ENCODE measurements at places on chromosomes 6 and 20.

GRCh38 chr6:53986165-53986720 is 125.0 kb upstream of the MLIP start:
- DNase-seq, result peak; percentile 74

DNA sequence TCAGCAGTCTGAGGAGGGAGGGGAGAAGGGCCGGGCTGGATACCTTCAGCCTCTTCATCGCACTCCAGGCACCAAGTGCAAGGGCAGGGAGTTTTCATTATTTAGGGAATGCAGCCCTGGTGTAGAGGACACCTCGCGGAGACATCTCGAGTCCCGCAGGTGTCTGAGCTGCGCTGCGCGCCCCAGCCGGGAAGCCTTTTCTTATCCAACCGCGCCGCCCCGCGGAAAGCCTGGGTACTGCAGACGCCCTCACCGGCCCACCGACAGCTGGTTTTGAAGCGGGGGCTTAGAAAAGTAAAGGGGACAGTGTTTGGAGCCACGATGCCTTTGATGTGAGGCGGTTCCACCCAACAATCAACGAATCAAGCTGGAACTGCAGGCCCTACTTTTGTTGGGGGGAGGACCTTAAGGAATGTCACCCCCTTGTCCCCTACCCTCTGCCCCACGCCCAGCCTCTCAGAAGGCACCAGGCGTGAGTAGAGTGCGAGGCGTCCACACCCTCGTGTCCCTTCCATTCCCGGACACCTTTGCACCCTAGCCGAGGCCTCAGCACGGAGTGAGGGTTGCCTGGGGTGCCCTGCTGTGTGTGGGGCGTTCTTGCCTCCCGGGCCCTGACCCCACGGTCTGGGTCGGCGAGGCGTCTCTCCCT is 8.6 kb downstream of the NKX2-2 start:
- DNase-seq, result peak; percentile 49

DNA sequence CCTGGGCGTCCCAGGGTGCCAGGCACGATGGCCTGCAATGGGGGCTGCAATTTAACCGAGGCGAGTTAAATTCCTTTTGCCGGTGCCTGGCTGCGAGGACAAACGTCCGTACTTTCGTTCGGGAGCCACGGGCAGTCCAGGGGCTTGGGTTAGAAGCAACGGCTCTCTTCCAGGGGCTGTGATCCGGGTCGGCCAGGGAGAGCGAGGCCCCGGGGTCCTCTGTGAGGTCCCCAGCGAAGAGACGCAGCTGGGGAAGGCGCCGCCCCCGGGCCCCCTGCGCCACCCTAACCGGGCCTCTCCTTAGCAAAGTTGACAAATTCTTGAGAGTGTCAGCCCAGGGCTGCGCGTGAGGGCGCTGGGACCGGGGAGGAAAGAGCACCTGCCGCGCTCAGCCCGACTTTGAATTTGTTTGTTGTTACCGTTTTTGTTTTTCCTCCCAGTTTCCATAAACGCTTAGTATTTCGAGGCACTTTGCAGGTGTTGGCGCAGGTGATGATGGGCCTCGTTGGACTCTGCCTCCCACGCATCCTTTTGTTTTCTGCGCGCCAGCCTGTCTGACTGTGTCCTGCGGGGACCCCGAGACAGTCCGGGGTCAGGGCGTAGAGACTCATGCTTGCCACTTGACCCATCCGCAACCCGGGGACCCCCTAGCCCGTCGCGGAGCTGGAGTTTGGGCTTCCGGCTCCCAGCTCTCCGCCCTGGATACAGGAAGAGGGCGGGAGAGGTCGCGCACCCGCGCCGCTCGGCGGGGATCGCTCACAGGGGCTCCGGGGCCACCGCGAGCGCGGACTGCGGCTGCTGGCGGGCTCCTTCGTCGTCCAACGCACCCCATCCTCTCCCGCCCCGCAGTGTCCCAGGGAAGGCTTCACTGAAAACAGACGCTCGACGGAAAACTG is 5.8 kb downstream of the OLIG3 start:
- DNase-seq, result no peak

DNA sequence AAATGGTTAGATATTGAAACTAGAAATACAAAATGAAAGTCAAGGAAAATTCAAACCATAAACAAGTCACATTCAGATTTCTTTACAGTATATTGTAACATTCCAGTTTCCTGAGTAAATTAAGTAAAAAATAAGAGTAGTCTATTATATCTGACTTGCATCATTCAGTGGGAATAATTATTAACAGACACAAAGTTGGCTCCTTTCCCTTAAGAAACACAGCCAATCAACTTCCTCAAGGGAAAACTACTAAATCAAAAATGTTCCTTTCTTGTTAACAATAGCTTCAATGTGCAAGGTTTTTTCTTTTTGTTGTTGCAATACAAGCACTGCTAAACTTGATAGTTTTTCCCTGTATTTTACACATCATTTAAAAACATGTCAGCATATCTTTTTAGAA is 33.2 kb downstream of the DNAAF9 start:
- no peak for DNase-seq

- peak; percentile 92 for DNase-seq
These were observed 27.5 kb upstream of the AGPAT4 start for GRCh38 chr6:161301338-161301737.

DNA sequence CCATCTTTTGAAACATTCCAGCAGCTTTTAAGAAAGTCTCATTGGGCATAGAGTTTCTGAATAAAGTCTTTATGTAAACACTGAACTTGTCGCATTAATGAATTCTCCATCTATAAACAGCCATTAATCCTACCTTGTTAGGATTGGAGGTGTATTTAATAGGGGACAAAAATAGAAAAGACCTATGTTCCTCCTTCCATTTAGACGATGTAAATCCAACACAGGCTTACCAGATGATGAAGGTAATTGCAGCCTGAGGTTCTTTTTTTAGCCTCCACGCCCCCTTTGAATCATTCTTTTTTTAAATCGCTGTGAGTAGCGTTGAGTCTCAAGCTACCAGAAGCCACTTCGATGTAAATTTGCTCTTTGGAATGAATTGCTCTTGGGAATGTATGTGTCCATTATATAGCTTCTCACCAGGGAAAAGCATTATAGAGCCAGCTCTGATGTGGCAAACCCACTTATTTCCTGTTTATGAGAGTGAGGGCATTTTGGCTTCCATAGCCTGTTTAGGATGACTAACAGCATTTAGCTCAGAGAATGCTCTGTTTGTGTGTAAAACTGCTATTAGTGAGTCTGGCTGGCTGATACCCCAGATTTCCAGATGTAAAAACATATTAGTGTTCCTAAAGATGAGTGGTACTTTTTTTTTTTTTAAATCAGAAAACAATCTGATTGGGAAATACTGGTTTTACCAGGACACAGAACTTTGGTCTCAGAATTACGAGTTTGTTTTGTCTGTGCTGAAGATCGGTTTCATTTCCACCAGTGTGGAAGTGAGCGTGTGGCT is 74.9 kb upstream of the CLDN20 start:
- DNase-seq, result peak; percentile 90

DNA sequence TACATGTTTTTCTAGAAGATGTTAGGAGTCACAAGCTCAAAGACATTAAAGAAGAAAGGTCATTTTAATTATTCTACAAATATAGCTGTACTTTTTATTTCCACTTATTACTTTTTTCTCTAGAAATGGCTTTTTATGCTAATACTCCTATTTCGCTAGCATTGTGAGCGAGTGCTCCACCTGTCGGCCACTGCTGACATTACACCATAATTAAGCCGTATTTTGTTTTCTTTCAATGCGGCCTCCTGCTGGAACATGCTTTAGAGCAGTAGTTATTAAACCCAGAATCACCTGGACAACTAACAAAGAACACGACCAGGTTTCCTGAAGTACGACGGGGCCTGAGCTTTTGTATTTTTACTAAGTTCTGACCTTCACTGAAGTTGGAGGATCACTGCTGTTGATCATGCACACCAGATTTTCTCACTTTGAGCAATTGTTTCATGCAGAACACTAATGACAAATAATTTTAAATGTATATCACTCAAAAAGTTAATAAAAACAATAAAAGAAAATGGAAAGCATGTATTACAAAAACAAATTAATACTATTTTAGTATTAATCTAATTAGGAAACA is 74.1 kb upstream of the PAK5 start:
- peak; percentile 56 for DNase-seq

GRCh38 chr6:24943774-24944173 is 8.0 kb upstream of the RIPOR2 start:
- no peak for DNase-seq

DNA sequence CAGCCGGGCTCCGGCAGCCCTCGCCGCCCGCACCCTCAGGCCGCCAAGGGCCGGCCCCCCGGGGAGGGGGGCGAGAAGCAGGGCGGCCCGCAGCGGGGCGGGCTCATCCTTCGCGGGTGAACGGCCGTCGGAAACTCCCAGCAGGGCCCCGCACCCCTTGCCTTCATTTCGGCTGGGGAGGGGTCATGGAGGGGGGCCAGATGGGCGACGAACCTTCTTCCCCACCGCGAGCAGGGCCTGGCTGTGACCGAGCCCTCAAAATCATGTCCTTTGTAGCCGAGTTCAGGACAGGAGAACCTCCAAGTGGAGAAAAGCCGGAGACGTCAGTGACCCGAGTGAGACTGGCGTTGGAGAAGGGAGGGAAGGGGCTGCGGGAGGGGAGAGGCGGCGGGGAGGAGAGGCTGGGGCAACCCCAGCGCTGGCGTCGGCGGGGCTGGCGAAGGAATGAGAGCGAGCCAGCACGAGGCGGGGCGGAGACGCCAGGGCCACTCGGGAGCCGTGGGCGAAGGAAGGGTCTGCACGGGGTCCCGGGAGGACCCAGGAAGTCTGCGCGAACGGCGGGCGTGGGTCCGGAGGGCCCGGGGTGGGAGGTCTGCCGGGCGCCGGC is 571 bp upstream of the FOXC1 start:
- no peak for DNase-seq

- DNase-seq, result no peak
These were observed 5.3 kb upstream of the LINC00237 start for GRCh38 chr20:21111416-21111815.

GRCh38 chr6:107709341-107709740 is 114.8 kb downstream of the SCML4 start:
- no peak for DNase-seq

DNA sequence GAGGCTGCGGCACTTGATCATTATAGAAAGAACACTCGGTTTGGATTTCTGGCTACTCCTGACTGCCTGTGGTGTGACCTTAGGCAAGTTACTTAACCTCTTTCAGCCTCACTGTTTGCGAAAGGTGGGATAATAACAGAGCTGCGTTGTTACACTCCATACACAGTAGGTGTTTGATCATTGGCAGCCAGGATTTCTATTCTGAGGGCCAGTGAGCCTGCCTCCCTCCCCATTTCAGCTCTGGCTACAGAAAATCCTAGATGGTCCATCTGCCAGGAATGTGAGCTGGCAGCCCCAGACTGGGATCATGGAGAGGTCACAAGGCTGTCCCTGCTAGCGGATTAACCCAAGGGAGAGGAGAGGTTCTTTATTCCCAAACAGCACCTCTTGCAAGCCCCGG is 2.7 kb downstream of the KCNB1 start:
- no peak for DNase-seq

DNA sequence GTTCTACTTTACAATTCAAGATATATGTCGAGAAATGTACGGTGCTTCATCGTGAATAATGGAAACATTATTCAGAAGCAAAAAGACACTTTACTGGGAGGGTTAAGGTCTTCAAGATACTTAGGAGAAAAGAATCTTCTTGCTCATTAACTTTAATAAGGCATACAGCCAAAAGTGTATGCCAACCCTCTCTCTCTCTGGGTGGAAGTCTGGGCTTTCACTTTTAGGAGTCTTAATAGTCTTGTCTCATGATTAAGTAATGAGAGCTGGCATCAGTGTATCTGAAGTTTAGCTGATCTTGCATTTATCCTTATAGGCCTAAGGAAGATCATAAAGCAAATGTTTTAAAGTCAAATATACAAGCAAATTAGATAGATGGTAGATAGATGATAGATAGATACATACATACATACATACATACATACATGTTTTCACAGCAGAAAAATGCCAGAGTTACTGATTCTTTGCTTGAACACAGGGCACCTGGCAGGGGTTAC is 21.5 kb downstream of the OLIG3 start:
- no peak for DNase-seq

- DNase-seq, result peak; percentile 82
These were observed 119.4 kb upstream of the GJE1 start for GRCh38 chr6:142013287-142013686.

- peak; percentile 71 for DNase-seq
These were observed 77.9 kb downstream of the TNFAIP3 start for GRCh38 chr6:137944793-137945498.

GRCh38 chr6:119233312-119233984 is 116.1 kb downstream of the MAN1A1 start:
- no peak for DNase-seq

GRCh38 chr6:88376197-88376596 is 210.1 kb upstream of the CNR1 start:
- DNase-seq, result no peak

- peak; percentile 48 for DNase-seq
These were observed 394.2 kb downstream of the BMP2 start for GRCh38 chr20:7161690-7162089.

DNA sequence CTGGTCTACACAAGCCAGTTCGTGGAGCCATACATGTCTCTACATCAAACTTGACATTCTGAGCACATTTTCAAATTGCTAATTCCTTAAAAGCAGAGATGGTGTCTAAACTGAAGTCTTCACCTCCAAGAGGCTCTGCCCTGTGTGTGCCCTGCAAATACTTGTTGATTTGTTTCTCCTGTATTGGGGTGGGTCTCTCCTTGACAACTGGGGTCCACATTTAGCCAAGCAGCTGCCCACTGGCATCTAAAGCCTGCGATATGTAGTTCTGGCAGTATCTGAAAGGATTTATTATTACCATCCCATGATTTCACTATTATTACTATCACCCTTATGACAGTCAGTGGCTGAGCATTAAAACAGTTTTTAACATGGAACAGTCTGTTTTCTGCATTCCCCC is 45.9 kb upstream of the PKHD1 start:
- DNase-seq, result no peak

GRCh38 chr20:57874141-57874540 is 164.3 kb upstream of the PMEPA1 start:
- DNase-seq, result no peak

- no peak for DNase-seq
These were observed 530 bp upstream of the NEDD9 start for GRCh38 chr6:11232770-11233626.

DNA sequence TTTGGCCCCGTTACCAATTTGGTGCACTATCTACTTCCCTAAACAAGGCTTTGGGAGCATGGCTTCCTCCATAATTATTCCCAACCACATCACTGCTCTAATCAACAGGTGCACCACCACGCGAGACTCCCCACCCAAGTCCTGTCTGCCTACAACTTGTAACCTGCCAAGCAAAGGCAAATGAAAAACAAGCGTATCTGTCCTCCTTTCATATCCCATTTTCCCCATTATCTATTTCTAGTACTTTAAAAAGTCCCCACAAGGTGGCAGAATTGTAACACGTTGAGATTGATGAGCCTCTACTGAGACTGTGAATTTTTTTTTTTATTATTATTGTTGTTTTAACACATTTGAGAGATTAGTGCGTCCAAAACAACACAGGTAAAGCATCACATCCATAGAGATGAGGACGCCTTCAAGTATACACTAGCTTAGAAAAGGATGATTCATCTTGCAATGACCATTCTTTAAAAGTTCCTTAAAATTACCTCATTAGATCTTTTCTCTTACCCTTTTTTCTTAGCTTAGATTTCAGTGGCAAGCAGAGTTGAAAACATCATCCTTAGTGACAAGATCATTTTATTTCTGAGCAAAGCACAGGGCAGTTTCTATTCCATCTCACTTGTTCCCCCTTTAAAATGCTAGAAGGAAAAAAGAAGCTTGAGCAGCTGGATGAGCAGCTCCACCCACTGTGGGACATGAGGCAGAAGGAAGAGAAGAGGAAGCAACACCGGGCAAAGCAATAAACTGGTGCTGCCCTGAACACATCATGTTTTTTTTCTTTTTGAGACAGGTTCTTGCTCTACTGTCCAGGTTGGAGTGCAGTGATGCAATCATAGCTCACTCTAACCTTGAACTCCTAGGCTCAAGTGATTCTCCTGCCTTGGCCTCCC is 210.8 kb downstream of the ARHGAP18 start:
- DNase-seq, result peak; percentile 79
